ENCODE measurements at places on chromosomes 7 and 10.

GRCh38 chr10:72563327-72563932 is 62.4 kb downstream of the MICU1 start:
- no peak for DNase-seq

GRCh38 chr10:28633750-28634149 is 43.6 kb upstream of the BAMBI start:
- DNase-seq: no peak

DNA sequence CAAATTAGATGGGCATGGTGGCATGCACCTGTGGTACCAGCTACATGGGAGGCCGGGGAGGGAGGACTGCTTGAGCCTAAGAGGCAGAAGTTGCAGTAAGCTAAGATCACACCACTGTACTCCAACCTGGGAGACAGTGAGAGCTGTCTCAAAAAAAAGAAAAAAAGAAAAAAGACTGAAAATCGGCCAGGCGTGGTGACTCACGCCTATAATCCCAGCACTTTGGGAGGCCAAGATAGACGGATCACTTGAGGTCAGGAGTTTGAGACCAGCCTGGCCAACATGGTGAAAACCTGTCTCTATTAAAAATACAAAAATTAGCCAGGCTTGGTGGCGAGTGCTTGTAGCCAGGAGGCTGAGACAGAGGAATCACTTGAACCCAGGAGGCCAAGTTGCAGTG is 11.9 kb downstream of the RNF216 start:
- DNase-seq: no peak

DNA sequence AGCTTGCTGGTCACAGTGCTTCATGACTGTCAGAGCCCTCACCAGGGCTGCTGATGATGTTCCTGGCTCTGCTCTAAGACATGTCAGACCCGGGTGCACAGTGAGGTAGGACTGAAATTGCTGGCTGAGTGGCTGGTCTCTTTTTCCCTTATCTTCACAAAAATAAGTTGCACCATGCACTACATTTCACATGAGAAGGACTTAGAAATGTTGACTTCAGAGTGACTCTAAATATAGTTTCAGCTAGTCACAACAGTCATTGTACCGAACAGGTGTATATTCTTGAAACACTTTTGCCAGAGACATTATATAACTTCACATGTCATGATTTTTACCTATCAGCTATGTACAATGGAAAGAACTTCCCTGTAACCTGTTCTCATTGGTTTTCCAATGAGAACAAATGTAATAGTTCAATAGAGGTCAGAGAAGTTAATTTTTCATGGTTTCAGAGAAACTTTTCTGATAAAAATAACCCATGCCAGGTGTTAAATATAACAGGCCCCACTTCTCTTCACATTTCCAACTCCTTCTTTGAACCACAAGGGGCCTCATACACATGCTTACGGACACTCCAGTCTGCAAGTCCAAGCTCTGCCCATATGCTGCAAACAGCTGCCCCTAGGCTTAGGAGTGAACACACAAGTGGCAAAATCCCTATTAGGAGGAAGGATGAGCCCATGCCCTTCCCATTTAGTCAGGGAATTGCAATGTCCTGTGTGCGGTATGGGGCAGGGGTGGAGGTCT is 115.6 kb downstream of the CDK6 start:
- DNase-seq: no peak

- DNase-seq: no peak
Measured at GRCh38 chr10:70462349-70462984, 16.1 kb upstream of the PALD1 start.

DNA sequence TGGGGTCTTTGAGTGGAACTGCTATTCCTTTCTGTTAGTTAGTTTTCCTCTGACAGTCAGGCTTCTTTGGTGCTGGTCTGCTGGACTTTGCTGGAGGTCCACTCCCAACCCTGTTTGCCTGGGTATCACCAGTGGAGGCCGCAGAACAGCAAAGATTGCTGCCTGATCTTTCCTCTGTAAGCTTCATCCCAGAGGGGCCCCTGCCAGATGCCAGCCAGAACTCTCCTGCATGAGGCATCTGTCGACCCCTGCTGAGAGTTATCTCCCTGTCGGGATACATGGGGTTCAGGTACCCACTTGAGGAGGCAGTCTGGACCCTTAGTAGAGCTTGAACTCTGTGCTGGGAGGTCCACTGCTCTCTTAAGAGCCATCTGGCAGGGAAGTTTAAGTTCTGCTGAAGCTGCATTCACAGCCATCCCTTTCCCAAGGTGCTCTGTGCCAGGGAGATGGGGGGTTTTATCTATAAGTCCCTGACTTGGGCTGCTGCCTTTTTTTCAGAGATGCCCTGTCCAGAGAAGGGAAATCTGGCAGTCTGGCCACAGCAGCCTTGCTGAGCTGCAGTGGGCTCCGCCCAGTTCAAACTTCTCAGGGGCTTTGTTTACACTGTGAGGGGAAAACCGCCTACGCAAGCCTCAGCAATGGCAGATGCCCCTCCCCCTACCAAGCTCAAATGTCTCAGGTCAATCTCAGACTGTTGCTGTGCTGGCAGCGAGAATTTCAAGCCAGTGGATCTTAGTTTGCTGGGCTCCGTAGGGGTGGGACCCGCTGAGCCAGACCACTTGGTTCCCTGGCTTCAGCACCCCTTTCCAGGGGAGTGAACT is 89.7 kb upstream of the CDK6 start:
- no peak for DNase-seq

Measured in AG08396 (cell line).